Activated CD4-positive, CD25-positive, alpha-beta regulatory T cell treated with anti-CD3 and anti-CD28 coated beads, Interleukin-2, amount 50 U/mL, for 16 hours (primary cell): ENCODE measurements at places on chromosomes 12 and 14.

GRCh38 chr12:131851741-131852550 lies 23.8 kb downstream of the MMP17 start:
- DNase-seq: no peak

- DNase-seq: no peak
Observed at GRCh38 chr14:32596390-32596789, 267.3 kb downstream of the AKAP6 start.

- DNase-seq: no peak
Observed at GRCh38 chr12:2613326-2614073, 181.3 kb upstream of the FKBP4 start.

DNA sequence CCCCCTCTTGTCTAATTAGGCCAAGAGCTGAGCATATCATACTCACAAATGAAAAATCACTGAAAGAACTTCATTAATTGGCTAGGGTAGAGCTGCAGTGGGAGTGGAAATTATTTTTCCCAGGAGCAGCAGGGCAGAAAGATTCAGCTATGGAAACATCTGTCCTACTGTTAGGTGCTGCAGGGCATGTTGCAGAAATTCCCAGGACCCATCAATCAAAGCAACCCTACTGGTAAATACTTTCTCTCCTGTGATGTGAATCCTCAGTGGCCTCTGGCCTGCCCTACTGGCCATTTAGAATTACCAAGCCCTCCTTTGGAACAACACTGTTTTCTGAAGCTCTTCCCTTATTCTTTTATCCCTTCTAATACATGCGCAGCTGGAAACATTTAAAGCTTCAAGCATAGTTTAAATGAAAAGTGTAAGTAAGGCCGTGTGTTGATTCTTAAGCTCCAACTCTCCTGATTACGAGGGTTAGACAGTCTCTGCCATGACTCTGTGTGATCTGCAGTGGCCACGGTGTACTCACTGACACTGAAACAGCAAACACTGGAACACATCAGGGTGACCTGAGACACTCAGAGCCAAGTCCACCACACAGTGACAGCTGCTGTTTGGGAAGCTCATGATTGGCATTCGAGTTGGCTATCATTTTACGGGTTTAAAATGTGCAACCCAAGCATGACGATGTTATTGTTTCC lies 62.6 kb upstream of the TMCC3 start:
- DNase-seq: no peak

GRCh38 chr14:89186856-89187376 lies 230.1 kb downstream of the FOXN3 start:
- no peak for DNase-seq

GRCh38 chr12:129779033-129779432 lies 124.8 kb downstream of the TMEM132D start:
- DNase-seq: no peak

GRCh38 chr14:22456421-22456820 lies 132.6 kb downstream of the DAD1 start:
- DNase-seq: no peak

- no peak for DNase-seq
Observed at GRCh38 chr12:28855761-28856310, 293.2 kb upstream of the FAR2 start.

- no peak for DNase-seq
Observed at GRCh38 chr12:124388679-124389137, 93.8 kb downstream of the RFLNA start.
